Activated CD4-positive, CD25-positive, alpha-beta regulatory T cell (primary cell): ENCODE measurements at places on chromosomes 7 and 10.
A peak's percentile ranks its signal among the peaks of the same experiment; 100 is the strongest.

DNA sequence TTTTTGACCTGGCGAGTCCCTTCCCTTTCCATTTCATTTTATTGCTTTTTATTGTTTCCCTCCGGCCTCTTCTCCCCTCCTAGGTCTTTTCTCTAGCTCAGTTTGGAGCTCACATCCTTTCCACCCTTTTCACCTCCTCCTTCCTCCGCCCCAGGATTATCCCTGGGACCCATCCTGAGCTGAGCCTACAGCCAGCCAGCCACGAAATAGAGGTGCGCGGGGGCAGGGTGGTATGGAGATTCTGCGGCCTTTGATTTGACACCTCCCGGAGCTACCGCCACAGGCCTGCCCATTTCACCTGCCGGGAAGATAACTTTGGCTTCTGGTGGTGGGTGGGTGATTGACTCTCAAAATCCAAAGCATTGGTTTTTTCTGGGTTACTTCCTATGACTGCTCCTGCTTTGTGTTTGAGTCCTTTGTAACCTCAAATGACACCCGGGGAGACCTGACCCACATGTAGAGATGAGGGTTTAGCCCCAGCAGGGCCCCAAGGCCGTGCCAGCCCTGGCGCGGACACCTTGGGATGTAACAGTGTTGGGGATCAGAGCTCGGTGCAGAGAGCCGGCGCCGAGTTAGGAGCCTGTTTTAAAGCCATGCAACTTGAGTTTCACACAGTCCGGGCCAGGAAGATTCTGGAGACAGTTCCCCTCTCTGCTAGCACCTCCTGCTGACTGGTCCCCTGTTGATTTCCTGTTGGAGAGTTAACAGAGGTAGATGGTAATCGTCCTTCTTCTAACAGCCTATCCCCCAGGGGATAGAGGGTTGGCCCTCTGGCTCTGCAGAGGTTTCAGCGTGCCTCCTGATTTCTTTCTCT lies 1.5 kb downstream of the DUSP5 start:
- peak; percentile 6 for DNase-seq

DNA sequence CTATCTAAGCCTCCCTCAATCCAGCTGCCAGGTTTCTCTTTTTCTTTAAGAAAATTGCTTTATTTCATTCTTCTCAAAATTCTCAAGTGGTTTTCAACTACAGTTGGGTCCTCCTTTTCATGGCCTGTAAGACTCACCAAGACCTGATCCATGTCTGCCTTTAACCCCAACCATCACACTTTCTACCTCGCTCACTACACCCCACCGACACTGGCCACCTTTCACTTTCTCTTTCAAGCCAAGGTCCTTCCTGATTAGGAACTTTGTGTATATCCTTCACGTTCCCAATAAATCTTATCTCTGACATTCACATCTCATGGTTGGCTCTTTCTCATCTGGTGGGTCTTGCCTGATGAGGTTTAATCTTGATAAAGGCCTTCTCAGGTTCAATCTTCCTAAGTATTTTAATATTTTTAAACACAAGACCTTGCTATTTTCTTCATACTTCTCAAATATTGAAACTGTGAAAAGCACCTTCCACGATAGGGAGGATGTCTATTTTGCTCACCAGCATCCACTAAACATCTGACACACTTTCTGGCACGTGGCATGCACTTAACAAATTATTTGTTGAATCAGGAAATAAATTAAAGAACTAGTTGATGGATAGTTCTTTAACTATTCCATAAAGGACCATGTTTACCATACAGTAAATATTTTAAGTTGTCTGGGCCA lies 624.8 kb downstream of the GRID1 start:
- DNase-seq, result no peak

- DNase-seq, result no peak
These were observed 108.7 kb downstream of the LARP4B start for GRCh38 chr10:822661-823367.

- no peak for DNase-seq
These were observed 308.4 kb downstream of the BICC1 start for GRCh38 chr10:58820861-58821751.

GRCh38 chr7:112092306-112092705 lies 113.9 kb downstream of the DOCK4 start:
- no peak for DNase-seq

GRCh38 chr10:58258977-58259692 lies 8.6 kb downstream of the IPMK start:
- DNase-seq, result no peak

GRCh38 chr10:72509941-72510340 lies 115.9 kb downstream of the MICU1 start:
- DNase-seq, result no peak

DNA sequence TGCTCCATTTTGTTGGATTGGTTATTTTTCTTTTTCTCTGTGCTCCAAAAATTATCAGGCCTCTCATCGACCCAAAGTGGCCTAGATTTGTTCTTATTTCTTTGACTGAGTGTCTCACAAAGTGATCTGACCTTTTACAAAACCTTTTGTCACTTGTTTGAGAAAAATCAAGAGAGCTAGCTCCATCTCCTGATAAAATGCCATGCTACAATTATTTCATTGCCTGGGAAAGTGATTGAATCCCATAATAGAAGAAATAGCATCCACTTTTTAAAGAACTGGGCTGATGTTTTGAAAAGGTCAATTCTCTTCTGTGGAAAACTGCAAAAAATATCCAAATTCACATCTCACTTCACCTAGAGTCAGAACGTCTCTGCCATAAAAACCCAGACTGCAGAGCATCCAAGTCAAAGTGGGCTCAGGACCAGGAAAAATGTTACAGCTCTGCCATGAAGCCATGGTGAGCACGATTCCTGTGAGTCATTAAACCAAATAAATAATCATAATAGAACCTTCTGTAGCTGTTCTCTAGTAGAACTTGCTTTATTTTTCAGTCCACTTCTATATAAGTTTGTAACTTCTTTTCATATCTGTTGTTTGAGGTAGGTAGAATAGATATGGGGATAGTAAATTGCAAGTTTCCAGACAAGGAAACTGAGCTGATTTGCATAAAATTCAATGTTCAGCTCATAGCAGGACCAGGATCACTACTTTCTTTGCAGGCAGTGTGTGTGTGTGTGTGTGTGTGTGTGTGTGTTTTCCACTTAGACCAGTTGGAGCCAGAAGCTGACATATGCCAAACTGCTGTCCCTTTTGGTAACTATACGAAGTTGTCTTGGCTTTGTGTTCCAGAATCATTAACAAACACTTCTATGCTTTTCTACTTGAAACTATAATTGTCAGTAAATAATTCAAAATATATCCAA lies 632.5 kb upstream of the ANKRD30A start:
- no peak for DNase-seq

GRCh38 chr10:58064714-58065528 lies 202.8 kb downstream of the IPMK start:
- no peak for DNase-seq

- no peak for DNase-seq
These were observed 24.2 kb upstream of the PCBD1 start for GRCh38 chr10:70912556-70912955.

GRCh38 chr10:25698638-25699037 lies 235.4 kb upstream of the MYO3A start:
- DNase-seq, result no peak

- no peak for DNase-seq
These were observed 371.4 kb downstream of the PHTF2 start for GRCh38 chr7:78169992-78170391.

DNA sequence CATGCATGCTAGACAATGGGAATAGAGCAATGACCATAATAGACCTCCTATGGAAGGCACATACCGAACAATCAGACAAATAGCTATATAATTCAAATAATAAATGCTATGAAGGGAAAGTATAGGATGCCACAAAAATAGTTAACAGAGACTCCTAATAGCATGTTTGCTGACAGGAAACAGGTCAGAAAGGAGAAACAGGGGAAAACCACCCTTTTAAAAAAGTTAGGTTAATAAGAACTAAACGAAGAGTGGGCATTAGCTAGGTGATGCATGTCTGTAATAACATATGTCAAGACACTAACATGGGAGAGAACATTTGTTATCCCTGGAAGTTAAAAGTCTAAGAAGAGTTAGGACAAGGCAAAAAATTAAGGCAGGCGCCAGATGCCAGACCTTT lies 58.9 kb downstream of the ABI1 start:
- DNase-seq, result no peak

GRCh38 chr10:17453373-17454091 lies 863 bp downstream of the ST8SIA6 start:
- peak; percentile 17 for DNase-seq

GRCh38 chr7:95342642-95343307 lies 18.4 kb upstream of the PON1 start:
- DNase-seq, result no peak

DNA sequence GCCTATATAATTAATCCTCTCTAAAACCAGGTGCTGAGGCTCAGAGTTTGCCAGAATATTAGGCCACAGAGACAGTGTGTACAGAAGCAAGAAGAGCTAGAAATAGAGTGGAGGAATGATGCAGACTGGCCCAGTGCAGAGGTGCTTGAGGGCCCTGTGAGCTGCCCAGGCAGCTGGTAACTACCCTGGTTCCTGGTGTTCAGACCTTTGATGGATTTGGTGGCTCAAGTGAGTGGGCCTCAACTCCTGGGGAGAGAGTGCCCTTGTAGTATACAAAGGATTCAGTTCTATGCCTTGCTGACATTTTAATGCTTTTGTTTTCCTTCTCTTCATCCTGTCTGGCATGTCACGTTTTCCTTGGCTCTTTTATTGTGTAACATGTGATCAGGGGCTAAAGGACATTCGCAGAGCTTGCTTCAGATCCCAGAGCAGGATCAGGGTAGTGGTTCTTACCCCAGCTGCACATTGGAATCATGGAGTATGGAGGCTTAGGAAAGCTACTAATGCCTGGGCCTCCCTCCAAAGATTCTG lies 20.0 kb downstream of the LRRC4 start:
- DNase-seq, result no peak

DNA sequence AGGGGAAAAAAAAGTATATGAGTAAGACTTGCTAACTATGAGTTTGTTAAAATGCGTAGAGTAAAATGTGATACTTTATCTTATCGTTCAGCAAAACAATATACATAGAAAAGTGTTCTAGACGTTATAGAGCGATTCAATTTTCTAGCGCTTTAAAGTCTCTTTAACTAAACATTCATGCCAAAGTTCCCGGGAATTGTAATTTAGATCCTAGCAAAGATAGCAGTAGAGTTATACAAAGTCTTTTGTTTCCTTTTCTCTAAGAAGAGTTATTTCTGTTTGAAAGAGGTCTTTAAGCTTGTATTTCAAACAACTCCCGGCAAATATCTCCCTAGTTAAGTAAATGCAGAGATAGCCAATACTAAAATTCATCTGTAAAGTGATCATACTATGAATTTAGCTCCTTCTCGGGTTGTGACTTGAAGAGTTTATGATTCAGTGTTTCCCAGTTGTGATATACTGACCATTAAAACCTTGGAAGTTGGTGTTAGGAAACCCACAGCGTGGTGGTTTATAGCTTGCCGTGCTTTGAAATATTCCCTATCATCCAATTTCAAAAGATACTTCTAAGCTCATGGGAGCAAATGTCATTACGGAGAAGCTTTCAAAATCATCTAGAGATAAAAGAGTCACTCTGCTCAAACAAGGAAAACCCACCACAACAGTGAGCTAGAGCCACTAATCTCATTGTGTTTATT lies 171.7 kb downstream of the CSTF2T start:
- DNase-seq, result no peak

DNA sequence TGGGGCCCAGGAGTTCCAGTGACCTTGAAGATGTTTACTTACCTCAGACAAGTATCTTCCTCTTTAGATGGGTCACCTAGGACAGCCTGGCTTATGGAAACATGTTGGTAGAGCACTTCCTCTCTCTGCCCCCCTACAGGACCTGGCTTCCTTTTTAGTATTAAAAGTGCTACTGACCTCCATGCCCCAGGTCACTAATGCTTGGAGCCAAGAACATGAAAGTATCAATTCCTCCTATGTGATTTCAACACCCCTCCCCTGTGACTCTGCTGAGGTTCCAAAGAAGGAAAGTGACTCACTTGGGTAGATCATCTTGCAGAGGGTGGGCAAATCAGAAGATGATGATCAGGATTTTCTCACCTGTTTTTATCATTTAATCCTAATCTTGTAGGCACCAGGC lies 125.3 kb upstream of the CCDC6 start:
- DNase-seq, result no peak

- DNase-seq, result no peak
These were observed 90.0 kb downstream of the NRP1 start for GRCh38 chr10:33244354-33244967.

DNA sequence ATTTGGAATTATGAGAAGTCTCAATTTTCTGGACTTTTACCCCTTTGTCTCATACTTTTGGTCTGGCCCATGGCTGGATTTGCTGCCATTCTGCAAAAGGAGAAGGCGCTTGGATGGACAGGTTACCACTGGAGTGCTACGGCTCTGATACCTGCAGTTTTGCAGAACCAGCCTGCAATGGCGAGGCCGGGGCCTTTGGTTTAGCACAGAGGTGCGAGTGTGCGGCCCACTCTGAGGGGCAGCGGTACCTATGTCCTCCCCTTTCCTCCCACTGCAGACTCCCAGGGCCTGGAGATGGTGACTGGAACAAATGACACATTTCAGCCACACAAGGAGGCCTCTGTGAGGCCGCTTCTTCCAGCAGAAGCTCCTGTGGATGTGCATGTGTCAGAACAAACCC lies 11.9 kb downstream of the ZNF777 start:
- DNase-seq, result no peak

DNA sequence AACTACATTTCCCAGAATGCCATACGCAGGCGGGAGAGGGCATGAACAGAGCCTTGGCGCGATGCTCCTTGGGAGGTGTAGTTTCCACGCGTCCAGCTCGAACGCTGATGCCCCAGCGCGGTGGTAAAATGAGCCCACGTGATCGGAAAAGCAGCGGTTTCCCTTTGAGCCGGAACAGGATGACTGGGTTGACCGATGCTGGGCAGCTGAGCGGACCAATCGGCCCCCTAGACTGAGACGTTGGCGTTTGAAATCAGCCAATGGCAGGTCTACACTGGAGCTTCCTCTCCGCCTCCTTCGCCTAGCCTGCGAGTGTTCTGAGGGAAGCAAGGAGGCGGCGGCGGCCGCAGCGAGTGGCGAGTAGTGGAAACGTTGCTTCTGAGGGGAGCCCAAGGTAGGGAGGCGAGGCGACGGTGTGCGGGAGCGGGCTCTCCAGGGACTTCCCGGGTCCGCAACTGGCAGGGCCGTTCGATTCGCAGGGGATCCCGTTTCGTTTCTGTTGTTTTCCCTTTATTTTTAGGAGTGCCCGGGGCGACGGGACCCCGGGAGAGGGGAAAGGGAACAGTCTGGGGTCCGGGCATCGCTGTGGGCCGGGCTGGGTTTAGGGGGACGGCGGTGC lies at the start of gene BUB3:
Gene BUB3, plus strand, starts transcription at position 311 of the 619 bp plus-strand sequence. CDS start 516 bp downstream, outside the sequence.
- DNase-seq, result peak; percentile 90

GRCh38 chr7:83936056-83936708 lies 258.4 kb downstream of the SEMA3A start:
- no peak for DNase-seq

GRCh38 chr7:13778967-13779366 lies 210.5 kb downstream of the ETV1 start:
- no peak for DNase-seq

- DNase-seq, result no peak
These were observed 130.9 kb downstream of the GNAT3 start for GRCh38 chr7:80380957-80381356.

DNA sequence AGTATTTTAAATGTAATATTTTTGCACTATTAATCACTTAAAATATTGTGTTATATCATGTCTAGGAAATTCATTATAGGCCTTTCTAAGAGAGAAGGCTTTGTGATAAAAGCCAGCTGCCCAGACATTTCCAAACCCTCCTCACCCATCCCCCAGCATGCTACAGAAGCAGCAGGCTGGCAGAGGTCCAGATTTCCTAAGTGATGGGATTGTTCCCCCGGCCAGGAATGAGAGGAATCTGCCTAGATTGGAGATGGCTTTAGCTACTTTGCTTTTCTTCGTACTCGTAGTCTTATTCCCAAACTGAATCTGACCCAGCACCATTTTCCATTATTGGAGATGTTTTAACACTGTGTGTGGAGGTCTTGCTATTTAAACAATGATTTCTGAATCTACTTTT lies 29.4 kb downstream of the CDK14 start:
- DNase-seq, result no peak
